ENCODE measurements at places on chromosomes 3 and 15. TPM values are rescaled to one million over a fixed set of nuclear protein-coding genes. Genes with fewer than 3 reads are reported as not detected.

LMAN1L gene
- not detected for total RNA-seq

GRCh38 chr3:10419637-10420232 is 85.7 kb downstream of the ATP2B2 start:
- no peak for DNase-seq
- H3K4me1 ChIP-seq: no peaks in the 10 kb centered on the region
- H3K27me3 ChIP-seq: no peaks in the 10 kb centered on the region
- H3K4me3 ChIP-seq: no peak overlapping the region
- H3K27ac ChIP-seq: no peak overlapping the region
- peaks cover 3% of the 10 kb centered on the region for H3K36me3 ChIP-seq

CMTM8 gene
- total RNA-seq: 6.4 TPM

DNA sequence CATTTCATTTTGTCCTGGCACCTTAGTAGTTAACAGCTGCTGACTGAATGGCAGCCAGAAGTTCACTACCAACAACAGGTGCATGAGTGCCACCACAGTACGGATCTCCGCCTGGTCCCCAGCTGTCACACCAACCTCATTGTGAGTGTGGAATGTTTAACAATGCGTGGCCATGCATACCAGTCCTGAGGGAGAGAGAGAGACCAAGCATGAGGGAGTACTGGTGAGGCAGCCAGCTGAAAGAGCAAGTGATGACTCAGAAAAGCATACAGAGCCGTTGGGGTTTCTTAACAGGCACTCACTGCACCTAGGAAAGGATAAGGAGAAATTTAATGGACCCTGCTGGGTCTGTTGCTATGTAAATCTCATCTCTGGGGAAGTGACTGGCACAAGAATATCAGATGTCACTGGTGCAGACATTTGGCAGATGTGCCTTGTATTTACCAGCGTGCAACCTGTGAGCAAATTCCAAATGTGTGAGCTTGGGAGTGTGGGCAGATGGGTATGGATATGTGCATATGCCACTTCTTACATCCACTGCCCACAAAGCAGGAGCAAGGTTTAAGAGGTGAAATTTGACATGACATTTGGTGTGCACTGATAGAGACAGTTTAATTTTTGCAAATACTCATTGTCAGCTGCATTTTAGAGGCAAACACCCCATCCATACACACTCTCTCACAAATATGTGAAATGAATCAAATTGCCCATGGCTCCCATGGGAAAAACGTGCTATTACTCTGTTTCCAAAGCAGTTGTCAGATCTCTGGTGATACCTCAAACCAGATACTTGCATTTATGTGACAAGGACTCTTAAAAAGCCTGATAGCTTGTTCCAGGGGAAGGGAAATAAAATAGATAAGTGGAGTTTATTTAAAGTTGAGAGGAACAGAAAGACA is 245.2 kb upstream of the ARPP21 start:
- H3K4me3 ChIP-seq: no peak overlapping the region
- no peak overlapping the region for H3K27ac ChIP-seq
- no peaks in the 10 kb centered on the region for H3K27me3 ChIP-seq
- no peak for DNase-seq
- H3K36me3 ChIP-seq: no peaks in the 10 kb centered on the region

SLC22A13 gene
- total RNA-seq: 0.14 TPM

CFAP20DC gene
- total RNA-seq: 0.98 TPM

FBXW12 gene
- not detected for total RNA-seq

DIS3L gene
- 17.2 TPM for total RNA-seq

DNA sequence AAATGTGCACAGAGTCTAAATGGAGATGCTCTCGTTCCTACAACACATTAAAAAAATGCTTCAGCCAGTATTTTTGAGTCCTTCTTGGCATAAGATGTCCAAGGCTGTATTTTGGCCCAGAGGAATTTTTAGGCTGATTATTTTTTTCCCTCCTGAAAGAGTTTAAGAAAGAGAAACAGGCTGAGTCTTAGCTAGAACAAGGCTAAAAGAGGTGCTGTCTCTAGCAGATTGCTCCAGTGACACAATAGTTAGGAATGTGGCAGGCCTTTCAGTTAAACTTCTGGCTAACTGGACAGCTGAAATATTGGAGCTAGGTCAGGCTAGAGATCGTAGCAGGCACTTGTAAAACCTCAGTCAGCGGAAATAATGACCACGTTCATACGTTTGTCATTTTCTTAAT is 271.4 kb upstream of the RARB start:
- no peak overlapping the region for H3K4me3 ChIP-seq
- no peak for DNase-seq
- H3K27me3 ChIP-seq: no peaks in the 10 kb centered on the region
- peaks cover 3% of the 10 kb centered on the region for H3K4me1 ChIP-seq
- H3K36me3 ChIP-seq: no peaks in the 10 kb centered on the region

- no peak for DNase-seq
- H3K27me3 ChIP-seq: no peaks in the 10 kb centered on the region
- H3K4me1 ChIP-seq: no peaks in the 10 kb centered on the region
- H3K36me3 ChIP-seq: no peaks in the 10 kb centered on the region
Observed at GRCh38 chr3:138824114-138824506, 10.6 kb downstream of the PIK3CB start.

TLR9 gene
- not detected for total RNA-seq

DNA sequence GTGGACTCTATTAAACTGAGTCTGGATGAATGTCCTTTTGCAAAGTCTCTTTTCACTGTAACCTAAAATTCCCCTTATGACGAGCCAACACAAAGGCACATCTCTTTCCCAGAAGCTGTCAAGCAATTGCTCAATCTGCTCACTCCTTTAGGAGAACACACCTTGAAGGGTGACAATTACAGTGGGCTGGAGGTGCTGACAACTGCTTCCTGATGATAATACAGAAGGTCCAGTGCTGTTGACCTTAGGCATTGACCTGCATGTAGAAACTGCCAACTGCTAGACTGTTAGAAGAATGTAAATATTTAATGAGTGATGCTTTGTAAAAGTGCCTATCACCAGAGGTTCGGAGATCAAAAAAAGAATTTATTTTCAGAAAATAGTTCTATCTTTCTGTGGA is 757.7 kb downstream of the GRM7 start:
- H3K27ac ChIP-seq: no peak overlapping the region
- no peak overlapping the region for H3K4me3 ChIP-seq
- no peaks in the 10 kb centered on the region for H3K36me3 ChIP-seq
- no peak for DNase-seq
- no peaks in the 10 kb centered on the region for H3K27me3 ChIP-seq
- H3K4me1 ChIP-seq: peaks cover 17% of the 10 kb centered on the region

- no peaks in the 10 kb centered on the region for H3K4me1 ChIP-seq
- H3K27me3 ChIP-seq: no peaks in the 10 kb centered on the region
- no peak overlapping the region for H3K4me3 ChIP-seq
- H3K27ac ChIP-seq: no peak overlapping the region
- H3K36me3 ChIP-seq: no peaks in the 10 kb centered on the region
Observed at GRCh38 chr3:63872135-63872924, 8.7 kb downstream of the ATXN7 start.

ZDHHC23 gene
- total RNA-seq: 16.2 TPM

Measured in liver (tissue), 10 donors.